ENCODE measurements at places on chromosomes 4 and X.

- DNase-seq: no peak
Observed at GRCh38 chrX:79117078-79117477, 27.4 kb upstream of the GPR174 start.

DNA sequence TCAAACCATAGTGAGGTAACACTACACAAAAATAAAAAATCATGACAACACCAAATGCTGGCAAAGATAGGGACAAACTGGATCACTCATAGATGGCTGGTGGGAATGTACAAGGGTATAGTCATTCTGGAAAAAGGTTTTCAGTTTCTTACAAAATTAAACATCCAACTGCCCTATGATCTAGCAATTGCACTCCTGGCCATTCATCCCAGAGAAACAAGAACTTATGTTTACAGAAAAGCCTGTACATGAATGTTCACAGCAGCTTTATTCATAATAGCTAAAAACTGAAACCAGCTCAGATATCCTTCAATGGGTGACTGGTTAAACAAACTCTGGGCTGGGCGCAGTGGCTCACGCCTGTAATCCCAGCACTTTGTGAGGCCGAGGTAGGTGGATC is 43.3 kb downstream of the NYX start:
- DNase-seq: no peak

DNA sequence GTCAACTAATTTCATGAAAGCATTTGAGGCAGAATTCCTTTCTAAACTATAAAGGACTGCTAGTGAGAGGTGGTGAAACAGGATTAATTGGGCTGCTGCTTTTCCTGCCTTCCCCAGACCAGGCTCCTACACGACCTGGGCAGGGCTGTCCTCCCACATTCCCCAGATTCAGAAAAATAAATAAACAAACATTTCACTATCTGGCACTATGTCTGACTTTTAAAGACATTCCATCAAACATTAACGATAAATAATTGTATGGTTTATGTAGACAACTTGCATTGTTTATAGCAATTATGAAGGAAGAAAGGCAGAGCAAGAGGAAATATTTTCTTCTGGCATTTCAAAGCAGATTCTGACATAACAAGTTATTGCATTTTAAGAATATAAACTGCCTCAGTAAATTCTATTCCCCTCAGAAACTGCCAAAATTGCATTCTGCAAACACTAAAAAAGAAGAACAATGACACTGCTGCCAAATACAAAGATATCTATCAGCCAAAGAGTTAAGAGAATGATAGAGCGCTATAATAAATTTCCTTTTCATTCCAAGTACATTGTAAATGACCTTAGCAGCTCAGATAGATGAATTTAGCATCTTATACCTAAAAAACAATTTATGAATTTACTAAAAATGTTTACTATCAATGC is 214.7 kb upstream of the INTU start:
- DNase-seq: no peak

DNA sequence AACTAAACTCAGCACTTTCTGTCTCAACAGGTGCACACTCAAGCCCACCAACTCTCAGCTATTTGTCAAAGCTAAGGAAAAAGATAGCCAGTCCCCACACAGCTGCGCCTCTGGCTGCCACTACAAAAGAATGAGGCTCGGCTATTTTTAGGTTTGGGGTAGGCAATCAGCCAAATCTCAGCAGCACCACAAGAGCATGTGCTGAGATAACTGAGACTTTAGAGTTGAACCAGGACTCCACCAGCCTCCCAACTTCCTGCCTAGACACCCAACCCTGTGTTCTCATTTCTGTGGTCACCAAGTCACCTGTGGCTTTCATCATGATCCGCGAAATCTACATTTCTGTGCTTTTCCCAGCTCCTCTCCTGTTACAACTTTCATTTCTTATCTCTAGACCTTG is 28.0 kb downstream of the DMD start:
- no peak for DNase-seq
